ENCODE measurements at places on chromosomes 7 and 10.

DNA sequence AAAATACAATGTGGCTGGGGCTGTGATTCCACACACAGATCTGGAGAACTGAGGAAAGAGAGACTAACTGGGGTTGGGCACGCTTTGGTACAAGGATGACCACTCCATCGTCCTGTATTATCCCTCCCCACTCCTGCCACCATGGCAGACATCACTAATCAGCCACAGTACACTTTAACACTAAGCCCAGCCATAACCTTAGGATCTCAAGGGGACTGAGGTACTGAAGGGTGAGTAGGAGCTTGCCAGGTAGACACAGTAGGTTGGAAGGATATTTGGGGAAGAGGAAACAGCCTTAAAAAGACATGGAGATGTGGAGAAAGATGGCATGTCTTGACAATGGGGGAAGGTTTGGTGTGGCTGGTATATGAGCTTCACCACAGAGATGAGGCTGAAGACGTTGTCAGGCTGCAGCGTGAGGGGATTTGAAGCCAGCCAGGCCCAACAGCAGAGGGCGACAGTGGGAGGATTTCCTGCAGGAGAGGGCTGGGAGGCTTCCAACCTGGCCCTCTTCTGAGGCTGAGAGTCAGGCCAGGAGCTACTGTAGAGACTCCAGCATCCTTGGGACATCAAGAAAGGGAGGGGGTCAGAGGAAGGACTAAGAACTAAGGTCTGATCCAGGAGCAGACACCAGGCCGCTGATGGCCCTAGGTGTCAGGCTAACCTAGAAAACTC, 58.6 kb upstream of the COL13A1 start:
- no peak for DNase-seq

DNA sequence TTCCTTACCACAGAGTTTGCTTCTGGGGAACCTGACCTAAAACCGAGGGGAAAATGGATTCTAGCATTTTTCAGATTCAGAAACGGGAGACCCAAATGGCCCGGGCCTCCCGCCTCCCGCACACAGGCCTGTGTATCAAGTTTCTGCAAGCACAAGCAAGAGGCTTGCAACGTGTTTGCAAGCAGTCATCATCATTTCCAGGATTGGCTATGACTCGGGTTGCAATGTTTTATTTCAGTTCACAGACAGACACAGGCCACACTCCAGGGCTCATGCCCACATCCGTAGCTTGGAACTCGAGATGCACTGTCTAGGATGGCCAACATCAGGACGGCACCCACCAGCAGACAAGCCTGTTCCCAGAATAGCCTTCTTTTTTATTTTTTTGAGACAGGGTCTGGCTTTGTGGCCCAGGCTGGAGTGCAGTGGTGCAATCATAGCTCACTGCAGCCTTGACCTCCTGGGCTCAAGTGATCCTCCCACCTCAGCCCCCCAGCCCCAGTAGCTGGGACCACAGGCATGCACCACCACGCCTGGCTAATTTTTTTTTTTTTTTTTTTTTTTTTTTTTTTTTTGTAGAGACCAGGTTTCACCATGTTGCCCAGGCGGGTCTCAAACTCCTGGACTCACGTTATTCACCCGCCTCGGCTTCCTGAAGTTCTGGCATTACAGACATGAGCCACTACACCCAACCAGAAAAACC, 68.1 kb upstream of the FOXK1 start:
- DNase-seq, result no peak

- no peak for DNase-seq
Observed at GRCh38 chr7:20798694-20799121, 12.0 kb upstream of the SP8 start.

GRCh38 chr10:8138471-8138870, 84.0 kb downstream of the GATA3 start:
- no peak for DNase-seq

DNA sequence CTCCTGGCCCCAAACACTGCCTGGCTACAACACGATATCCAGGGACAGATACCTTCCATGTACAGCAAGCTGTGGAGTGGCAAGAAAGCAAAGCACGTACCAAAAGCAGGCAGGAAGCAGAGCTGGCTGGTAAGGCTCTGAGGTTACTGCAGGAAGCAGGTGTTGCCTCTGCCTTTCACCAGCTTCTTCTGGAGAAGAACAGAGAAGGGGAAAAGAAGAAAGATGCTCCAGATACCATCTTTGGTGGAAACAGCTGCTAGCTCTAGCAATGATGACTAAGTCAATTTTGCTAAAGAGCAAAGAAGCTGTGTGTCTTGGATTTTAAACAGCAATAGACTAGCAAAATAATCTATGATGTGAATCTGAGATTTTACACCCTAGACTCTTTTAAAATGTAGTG, 34.9 kb upstream of the PRSS1 start:
- no peak for DNase-seq

DNA sequence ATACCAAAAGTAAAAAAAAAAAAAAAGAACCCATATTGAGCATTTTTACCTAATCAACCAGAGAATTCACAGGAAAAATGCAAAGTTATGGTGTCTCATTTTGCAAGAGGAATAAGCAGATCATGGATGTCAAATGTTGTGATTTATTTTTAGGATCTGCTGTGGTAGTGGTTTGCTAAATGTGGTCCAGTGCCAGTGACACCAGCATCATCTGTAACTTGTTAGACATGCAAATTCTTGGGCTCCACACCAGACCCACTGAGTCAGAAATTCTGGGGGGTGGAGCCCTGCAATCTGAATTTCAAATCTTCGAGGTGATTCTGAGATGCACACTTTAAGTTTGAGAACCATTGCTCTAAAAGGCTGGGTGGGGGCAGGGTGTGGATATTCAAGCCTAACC, 30.1 kb upstream of the ZEB1 start:
- DNase-seq, result no peak

All from left kidney (tissue), 8 donors.